ENCODE measurements at places on chromosomes 2 and 18. TPM values are rescaled to one million over a fixed set of nuclear protein-coding genes. Genes with fewer than 3 reads are reported as not detected.

PLCL1 gene
- 4.3 TPM for total RNA-seq

RAX gene
- not detected for total RNA-seq

DNAH7 gene
- total RNA-seq, result 0.46 TPM

SALL3 gene
- 0.52 TPM for total RNA-seq

KCNJ3 gene
- not detected for total RNA-seq
